CD4-positive, alpha-beta T cell treated with Interleukin-17A for 1 hour (primary cell): ENCODE measurements at places on chromosomes 2 and 18.

- no peak for DNase-seq
Measured at GRCh38 chr2:8539743-8540551, 141.9 kb upstream of the ID2 start.

DNA sequence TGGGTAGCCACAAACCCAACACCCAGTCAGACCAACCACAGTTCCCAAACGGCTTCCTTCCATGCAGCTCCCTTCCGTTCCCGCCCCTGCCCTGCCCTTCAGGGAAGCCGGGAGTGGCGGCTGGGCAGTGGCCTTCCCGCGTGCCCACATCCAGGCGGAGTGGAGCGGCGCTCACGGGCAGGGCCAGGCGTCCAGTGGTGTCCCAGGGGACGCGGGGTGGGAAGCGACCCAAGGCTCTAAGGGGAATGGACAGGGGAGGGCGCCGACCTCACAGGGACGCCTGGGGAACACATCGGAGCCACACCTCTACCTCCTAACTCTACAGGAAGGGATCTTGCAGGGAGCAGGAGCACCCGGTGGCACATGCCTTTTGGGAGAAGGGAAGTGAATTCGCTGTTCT, 225.9 kb upstream of the MGAT5 start:
- DNase-seq: no peak

DNA sequence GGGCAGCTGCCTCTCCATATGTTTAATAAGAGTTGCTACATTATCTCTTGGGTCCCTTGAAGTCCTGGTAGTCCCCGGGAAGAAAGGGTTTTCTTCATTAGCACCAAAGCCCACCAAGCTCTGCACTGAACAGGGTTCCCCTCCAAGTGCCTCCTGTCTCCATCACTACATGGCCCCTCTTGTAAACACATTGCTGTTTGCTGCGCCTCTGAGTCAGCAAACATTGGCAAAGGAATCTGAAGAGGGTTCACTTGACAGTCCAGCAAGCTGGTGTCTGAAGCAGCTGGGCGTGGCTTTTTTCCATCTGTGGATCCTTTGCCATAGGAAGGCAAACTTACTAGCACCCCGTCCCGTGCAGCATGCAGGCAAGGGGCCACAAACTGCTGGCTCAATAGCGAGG, 82.8 kb downstream of the TEX51 start:
- no peak for DNase-seq

DNA sequence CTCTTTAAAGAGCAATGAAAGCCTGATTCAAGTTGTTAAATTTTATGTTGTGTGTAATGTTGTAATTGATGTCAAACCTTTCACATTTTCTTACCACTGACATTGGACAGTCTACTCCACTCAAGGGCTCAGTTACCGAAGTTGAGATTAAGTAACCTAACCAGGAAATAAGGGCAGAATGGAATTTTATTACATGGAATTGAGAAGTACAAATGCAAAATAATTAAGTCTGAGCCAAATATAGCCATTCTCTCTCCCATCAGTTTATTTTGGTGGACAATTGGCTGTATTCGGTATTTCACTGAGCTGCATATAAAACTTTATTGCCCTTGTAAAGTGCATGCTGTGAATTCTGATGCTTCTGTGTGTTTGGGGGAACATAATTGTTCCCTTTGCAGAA, 231.5 kb downstream of the TTC32 start:
- DNase-seq: no peak

- no peak for DNase-seq
Measured at GRCh38 chr18:12279781-12280531, 25.8 kb downstream of the CIDEA start.
